ENCODE measurements at places on chromosomes 1 and 21.

- no peak for DNase-seq
These were observed 823.0 kb upstream of the PRMT6 start for GRCh38 chr1:106233511-106233910.

GRCh38 chr1:192604979-192605620, 29.5 kb downstream of the RGS1 start:
- no peak for DNase-seq

- DNase-seq = no peak
These were observed 7.3 kb upstream of the FABP3 start for GRCh38 chr1:31380181-31380580.

DNA sequence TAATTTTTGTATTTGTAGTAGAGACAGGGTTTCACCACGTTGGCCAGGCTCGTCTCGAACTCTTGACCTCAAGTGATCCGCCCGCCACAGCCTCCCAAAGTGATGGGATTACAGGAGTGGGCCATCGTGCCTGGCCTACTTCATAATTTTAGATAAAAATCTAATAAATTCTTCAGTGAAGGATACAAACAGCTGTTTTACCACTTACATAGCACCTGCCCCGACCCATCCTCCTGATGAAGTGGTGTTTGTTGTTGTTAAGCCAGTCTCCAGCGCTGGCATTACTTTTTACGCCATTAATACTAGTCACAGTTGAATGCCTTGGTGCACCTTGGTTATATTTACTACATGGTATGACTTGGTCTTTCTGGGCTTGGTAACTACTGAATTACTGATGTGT, 12.3 kb upstream of the RAP1GAP start:
- DNase-seq = no peak

- DNase-seq = no peak
These were observed 86.6 kb downstream of the HLCS start for GRCh38 chr21:36879827-36880226.

GRCh38 chr1:164101802-164102201, 457.2 kb upstream of the PBX1 start:
- DNase-seq = no peak

DNA sequence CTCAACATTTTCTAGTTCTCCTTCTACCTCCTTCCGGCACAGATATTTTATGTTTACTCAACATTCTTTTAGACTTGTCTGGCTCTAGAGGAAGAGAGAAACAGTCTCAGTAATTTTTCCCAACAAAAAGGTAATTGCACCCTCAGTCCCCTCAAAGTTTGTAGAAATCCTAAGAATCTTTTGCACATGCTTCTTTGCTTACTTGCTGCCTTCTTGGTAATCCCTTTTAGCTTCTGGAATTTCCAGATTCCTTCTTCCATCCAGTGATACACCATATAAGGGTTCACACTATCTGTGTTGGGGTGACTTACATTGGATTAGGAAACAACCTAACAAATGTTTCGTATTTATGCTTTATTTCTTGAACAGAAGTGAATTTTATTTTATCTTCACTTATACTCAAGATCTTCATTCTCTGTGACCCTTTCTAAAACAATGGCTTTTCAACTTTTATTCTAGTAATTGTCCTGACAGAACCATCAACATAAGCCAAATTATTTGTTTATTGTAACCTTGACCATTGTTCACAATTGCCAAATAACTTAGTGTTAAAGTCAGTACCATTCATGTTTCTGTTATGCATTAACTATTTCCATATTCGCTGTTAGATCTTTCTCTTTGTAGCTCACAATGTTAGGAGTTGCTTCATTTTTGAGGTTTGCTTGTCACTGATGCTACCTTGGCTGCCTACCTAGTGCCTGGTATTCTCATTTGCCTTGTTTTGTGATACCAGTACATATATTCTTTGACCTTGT, 238.1 kb downstream of the HMCN1 start:
- no peak for DNase-seq

- DNase-seq = no peak
These were observed 102.7 kb upstream of the C1orf174 start for GRCh38 chr1:4002741-4003140.

DNA sequence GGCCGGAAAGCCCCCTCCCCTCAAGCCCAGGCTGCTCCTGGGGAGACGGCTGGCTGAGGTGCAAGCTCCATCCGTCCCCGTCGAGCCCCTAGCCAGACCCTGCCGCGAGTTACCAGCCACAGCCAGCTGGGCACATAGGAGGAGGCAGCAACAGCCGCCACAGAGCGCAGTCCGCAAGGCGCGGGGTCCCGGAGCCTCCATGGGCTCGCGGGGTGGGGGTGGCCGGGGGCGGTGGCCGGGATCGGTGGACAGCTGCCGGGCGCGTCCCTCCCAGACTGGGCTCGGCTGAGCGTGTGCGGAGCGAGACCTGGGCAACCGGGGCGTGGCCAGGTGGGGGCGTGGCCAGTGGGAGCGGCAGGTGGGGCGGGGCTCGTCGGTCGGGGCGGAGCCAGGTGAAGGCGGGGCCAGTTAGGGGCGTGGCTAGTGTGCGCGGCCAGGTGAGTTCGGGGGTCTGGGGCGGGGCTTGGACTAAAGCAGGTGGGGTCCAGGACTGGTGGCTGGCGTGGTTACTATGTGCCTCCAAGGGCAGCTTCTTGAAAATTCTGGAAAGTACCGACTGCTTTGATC, at the start of gene CD164L2:
TSS of gene CD164L2 (minus strand) at position 295 of the 567 bp plus-strand sequence. CDS start at position 201, 94 bp downstream.
- no peak for DNase-seq

- no peak for DNase-seq
These were observed 51.9 kb downstream of the PDE9A start for GRCh38 chr21:42705346-42705745.

- no peak for DNase-seq
These were observed 498.9 kb downstream of the TTLL7 start for GRCh38 chr1:83499998-83500397.

GRCh38 chr1:23645338-23645737, 46.3 kb upstream of the RPL11 start:
- DNase-seq = no peak

- no peak for DNase-seq
These were observed 98.2 kb upstream of the ARTN start for GRCh38 chr1:43835082-43836021.

GRCh38 chr1:181551249-181551648, 67.9 kb downstream of the CACNA1E start:
- DNase-seq = peak; percentile 63

DNA sequence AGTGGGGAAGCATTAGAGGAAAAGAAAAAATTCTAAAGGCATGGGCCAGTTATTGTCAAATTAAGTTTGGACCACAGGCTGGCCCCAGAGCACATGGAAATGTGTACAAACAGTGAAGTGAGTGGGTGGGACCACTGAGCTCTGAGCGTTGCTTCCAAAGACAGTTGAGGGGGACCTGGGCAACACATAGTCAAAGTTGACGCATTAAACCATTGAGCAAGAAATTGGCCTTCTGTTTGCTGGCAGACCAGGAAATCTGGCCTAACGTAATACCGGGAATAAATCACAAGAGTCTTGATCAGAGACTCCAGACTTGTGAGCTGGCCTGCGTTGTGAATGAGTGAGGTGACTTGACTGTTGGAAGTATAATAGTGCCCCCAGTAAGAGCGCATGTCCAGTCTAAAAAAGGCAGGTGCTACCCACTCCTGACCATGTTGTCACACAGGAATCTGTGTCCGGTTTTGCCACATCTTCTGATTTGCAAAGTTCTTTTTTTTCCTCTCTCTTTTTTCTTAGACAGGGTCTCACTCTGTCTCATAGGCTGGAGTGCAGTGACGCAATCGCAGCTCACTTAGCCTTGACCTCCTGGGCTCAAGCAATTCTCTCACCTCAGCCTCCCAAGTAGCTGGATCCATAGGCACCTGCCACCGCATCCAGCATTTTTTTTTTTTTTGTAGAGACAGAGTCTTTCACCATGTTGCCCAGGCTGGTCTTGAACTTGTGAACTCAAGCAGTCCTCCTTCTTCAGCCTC, 10.7 kb downstream of the EPHB2 start:
- no peak for DNase-seq

GRCh38 chr1:40409467-40409866, 35.9 kb downstream of the SMAP2 start:
- DNase-seq = no peak

Measured in DMS79 treated with DMSO at 0.1 percent for 48 hours (cell line).